Stimulated activated CD8-positive, alpha-beta memory T cell treated with anti-CD3 and anti-CD28 coated beads, Interleukin-15, amount 100 ng/mL, for 48 hours (primary cell): ENCODE measurements at places on chromosomes 7 and 10.

DNA sequence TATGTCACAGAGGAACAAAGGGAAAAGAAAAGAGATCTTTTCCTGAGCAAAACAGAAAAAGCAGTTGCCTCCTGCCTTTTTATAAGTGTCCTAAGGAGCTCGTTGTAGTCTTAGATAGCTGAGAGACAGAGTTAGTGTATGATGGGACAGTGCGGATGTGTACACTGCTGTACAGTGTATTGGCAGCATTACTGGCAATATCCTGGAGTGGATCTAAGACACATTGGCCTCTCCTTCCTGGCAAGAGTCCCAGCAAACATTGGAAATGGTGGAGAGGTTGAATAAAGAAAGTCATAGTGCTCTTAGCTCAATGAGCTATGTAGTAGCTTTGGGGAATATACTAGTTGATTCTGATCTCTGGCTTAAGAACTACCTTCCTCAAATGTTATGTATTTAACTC is 22.7 kb downstream of the GARS1 start:
- DNase-seq, result no peak

- no peak for DNase-seq
Observed at GRCh38 chr7:106100863-106101629, 11.1 kb downstream of the SYPL1 start.

GRCh38 chr7:151426441-151426903 is 13.5 kb downstream of the CRYGN start:
- DNase-seq, result no peak

DNA sequence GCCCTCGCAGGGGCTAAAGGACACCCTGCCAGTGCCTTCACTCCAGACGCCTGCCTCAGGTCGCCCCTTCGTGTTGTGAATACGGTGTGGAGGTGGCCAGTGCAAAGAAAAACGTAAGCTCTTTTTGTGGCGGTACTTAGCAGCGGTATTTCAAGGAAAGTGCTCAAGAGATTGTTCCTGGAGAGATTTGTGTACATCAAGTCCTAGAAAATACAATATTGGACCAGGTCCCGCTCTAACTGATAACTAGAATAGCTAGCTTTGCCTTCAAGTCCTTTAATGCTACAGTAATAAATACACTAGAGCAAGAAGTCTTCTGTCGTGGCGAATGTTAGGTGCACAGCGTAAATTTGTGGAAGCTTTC is 689 bp downstream of the PLCE1 start:
- DNase-seq, result no peak

GRCh38 chr10:96740579-96741281 is 20.4 kb upstream of the PIK3AP1 start:
- no peak for DNase-seq

GRCh38 chr7:95687759-95688343 is 84.5 kb upstream of the DYNC1I1 start:
- no peak for DNase-seq

GRCh38 chr7:5423976-5424748 is 528 bp upstream of the TNRC18 start:
- no peak for DNase-seq

GRCh38 chr10:69359148-69359547 is 57.6 kb downstream of the TACR2 start:
- DNase-seq, result no peak

- DNase-seq, result peak; percentile 44
Observed at GRCh38 chr7:148914208-148914777, 30.2 kb upstream of the EZH2 start.

DNA sequence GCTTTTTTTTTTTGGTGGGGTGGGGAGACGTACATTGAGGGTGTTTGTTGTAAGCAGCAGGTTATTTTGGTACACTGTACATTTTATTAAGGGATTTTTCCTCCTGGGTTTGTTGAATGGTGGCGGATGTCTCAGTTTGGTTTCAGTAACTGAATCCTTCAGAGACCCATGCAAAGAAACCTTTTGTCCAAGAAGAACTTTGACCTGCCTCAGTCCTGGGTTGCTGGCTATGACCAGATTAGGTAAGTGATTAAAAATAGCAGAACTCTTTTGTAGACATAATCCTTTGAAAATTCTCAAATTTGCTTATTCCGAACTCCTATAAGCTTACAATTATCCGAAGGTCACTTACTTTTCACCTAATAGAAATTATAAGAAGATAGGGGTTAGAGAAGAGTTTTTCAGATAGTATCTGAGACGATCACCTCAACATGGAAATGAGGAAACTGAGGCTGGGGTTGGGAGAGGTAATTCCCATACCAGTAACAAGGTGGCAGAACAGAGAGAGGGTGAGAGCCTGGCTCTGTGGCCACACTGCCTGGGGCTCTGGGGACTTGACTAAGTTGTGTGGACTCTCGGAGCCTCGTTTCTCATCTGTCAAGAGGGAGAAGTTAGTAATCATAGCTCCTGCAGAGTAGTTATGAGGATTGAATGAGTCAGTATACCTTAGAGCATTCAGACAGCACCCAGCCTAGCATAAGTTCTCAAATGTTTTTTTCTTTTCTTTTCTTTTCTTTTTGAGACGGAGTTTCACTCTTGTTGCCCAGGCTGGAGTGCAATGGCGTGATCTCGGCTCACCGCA is 87.4 kb downstream of the CCNY start:
- DNase-seq, result no peak

- DNase-seq, result peak; percentile 79
Observed at GRCh38 chr10:113679463-113680189, at the start of gene CASP7. Gene CASP7 (plus strand): TSS chr10:113679912. CDS start chr10:113697494, 17,582 bp downstream.

GRCh38 chr7:95672434-95672833 is 76.1 kb upstream of the PDK4 start:
- no peak for DNase-seq

- no peak for DNase-seq
Observed at GRCh38 chr7:125197731-125198393, 268.2 kb upstream of the POT1 start.
